Stimulated activated CD4-positive, alpha-beta T cell treated with anti-CD3 and anti-CD28 coated beads, Interleukin-12 subunit alpha, Interleukin-12 subunit beta, amount 100 ng/mL, for 24 hours (primary cell): ENCODE measurements at places on chromosomes 12 and 14.

DNA sequence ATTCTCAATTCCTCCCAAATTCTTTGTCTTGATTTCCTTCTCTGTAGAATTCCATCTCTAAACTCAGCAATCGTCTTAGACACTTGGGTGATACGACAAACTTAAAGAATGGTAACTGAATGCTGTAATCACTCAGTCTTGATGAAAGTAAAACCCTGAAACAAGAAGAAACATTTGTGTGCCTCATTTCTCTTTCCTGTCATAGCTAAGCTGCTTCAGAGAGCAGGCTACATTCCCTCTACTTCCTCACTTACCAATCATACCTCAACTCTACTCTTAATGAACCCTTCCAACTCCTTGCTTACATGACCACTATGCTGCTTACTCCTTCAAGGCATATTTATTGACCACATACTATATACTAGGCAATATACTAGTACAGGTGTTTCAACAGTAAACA, 8.3 kb downstream of the MAP4K5 start:
- DNase-seq = no peak

- no peak for DNase-seq
Measured at GRCh38 chr12:6524648-6525047, 9.7 kb upstream of the GAPDH start.

DNA sequence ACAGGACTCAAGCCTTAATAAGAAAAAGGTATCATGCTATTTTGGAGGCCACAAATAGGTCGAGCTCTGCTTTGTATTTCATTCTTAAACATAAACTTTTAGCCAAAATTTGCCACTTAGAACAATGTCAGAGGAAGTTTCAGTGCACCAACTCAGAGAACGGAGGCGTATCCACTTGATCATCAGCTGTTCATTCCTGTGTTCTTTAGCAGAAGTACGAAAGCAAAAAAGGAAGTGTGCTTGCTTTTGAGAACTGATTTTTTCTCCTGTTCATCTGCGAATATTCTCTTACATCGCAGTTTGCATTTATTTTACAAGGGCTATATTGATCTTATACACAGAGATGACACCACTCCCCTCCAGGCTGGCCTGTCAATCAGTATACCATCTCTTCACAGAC, 188.6 kb upstream of the SOX5 start:
- DNase-seq = no peak

- no peak for DNase-seq
Measured at GRCh38 chr12:29591140-29592020, 93.9 kb upstream of the OVCH1 start.

GRCh38 chr12:106892075-106892474, 63.6 kb upstream of the TMEM263 start:
- no peak for DNase-seq

DNA sequence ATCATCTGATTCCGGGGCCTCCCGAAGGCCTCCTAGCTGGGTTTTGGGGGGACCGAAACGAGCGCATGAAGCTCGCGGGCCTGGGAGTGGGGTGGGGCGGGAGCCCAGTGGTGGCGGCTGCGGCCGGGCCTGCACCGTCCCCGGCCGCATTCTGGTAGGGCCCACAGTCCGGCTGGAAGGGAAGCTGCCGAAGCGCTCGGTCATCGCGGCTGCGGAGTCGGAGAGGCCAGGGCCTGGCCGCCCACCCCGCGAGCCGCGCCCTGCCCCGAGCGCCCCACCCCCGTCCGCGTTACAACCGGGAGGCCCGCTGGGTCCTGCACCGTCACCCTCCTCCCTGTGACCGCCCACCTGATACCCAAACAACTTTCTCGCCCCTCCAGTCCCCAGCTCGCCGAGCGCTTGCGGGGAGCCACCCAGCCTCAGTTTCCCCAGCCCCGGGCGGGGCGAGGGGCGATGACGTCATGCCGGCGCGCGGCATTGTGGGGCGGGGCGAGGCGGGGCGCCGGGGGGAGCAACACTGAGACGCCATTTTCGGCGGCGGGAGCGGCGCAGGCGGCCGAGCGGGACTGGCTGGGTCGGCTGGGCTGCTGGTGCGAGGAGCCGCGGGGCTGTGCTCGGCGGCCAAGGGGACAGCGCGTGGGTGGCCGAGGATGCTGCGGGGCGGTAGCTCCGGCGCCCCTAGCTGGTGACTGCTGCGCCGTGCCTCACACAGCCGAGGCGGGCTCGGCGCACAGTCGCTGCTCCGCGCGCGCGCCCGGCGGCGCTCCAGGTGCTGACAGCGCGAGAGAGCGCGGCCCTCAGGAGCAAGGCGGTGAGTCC, at the start of gene KLC1:
Gene KLC1 (plus strand): TSS at position 528 of the 819 bp plus-strand sequence. CDS start 25,354 bp downstream, outside the sequence.
- DNase-seq = peak; percentile 83

- peak; percentile 22 for DNase-seq
Measured at GRCh38 chr12:89707703-89708564, 704 bp downstream of the ATP2B1 start.

GRCh38 chr12:113194971-113195391, 9.5 kb downstream of the RITA1 start:
- no peak for DNase-seq

- DNase-seq = no peak
Measured at GRCh38 chr14:61116369-61116768, 135.3 kb downstream of the SLC38A6 start.

- DNase-seq = no peak
Measured at GRCh38 chr12:62458626-62459025, 8.0 kb upstream of the MON2 start.

GRCh38 chr14:51004801-51005526, 60.7 kb upstream of the PYGL start:
- no peak for DNase-seq

DNA sequence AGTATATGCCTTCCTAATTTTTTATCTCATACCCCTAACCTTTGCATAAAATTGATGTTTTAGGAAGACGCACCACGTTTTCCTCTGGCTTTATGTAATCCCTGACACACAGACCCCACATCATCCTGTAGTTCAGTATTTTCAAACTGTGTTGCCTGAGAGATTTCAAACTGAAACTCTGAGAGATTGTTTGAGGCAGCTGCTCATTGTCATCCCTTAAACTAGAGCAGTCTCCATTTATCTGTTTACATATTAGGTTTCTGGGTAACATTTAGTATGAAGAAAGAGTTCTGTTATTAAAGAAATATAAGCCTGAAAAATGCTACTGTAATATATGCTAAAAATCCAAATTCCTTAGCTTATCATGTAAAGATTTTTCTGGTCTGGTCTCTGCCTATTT, 24.3 kb downstream of the MNAT1 start:
- no peak for DNase-seq

DNA sequence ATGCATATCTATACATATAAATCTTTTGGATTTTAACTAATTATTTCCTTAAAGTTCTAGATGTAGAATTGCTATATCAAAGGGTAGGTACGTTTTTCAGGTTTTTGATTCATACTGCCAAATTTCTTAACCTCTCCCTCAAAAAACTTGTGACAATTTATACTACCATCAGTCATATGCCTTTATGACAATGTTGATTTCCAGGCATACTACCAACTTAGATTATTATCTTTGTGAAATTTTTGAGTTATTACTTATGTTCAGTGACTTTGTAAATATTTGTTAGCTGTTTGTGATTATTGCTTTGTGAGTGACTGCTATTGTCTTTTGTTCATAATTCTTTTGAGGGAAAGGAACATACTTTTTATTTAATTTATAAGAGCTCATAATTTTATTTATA, 107.0 kb downstream of the SLC38A6 start:
- no peak for DNase-seq

DNA sequence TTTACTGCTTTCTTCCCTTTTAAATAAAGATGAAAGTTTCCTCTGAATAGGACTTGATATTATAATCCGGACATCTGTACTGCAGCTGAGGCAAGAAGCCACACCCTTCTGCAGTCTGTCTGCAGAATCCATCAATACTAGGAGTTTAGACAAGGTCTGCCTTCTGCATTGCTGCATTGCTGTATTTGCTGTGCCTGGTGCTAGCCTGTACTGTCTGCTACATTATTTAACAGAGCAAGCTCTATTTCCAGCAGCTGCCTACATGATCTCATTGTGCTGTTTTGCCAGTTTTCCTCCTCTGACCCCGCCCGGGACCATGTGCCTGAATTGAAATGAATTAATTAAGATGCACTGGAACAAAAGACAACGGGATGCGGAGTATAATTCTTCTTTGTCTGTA, 1.7 kb downstream of the TUBA1A start:
- DNase-seq = no peak

GRCh38 chr14:80323038-80323665, 111.8 kb upstream of the DIO2 start:
- DNase-seq = no peak

GRCh38 chr12:52300796-52301691, 9.7 kb upstream of the KRT81 start:
- DNase-seq = no peak

- no peak for DNase-seq
Measured at GRCh38 chr14:62053188-62053587, 291.0 kb downstream of the SNAPC1 start.

DNA sequence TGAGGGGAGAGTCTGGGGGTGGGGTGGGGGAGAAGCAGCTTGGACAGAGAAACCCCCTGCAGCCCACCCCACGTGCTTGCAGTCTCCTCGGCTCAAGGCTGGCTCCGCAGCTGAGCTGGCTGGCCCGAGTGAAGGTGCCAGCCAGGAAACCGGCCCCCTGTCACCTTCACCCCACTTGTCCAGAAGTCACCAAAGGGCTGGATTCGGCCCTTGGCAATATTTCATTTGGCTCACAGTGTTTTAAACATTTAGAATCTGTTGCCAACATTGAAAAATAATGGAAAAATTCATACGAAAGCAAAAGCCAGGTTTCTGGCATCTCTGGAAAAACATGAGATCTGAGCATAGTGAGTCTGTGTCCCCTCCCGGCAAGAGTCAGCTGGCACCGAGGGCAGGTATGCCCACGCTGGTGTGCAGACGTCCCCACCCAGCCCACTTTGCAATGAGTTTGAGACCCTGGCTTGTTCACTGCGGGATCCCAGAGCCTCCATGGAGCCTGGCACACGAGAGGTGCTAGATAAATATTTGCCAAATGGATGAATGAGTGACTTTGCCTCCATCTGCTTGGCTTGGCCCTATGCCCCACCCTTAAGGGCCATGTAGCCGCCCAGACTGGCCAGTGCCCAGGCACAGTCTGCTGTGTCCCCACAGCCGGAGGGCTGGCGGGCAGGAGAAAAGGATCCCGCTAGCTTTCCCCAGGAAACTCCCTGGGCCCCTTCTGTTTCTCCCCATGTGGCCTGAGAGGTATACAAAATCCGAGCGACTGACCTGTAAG, 18.2 kb downstream of the MSI1 start:
- no peak for DNase-seq

DNA sequence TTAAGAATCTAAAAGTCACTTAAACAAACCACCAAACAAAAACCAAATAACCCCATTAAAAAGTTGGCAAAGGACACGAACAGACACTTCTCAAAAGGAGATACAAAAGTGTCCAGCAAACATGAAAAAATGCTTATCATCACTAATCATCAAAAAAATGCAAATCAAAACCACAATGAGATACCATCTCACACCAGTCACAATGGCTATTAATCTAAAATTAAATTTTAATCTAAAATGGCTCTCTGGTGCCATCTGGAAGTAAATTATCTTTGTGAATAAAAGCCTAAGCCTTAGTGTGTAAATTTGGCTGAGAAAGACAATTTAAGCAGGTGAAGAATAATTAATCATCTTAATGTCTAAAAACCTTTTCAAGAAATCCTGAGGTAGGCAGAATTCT, 204.5 kb upstream of the PPFIA2 start:
- DNase-seq = no peak

DNA sequence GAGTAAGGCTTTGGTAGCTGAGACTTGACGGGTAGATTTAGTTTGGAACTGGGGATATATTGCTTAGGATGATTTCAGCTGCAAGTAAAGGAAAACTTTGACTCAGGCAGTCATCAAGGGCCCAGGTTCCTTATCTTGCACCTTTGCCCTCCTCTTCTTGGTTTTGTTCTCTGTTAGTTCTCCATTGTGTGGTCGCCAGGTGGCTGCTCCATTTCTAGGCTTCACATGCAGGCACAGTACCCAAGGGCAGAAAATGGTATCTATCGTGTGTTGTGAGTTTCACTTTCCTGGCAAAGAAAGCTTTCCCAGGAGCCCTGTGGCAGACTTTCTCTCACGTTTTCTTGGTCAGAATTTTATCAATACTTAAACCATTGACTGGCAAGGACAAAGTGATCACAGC, 50.8 kb downstream of the VRK1 start:
- no peak for DNase-seq

- no peak for DNase-seq
Measured at GRCh38 chr12:7145671-7146070, 15.5 kb downstream of the CLSTN3 start.

GRCh38 chr14:68495101-68496039, 297.5 kb downstream of the ZFP36L1 start:
- DNase-seq = no peak

DNA sequence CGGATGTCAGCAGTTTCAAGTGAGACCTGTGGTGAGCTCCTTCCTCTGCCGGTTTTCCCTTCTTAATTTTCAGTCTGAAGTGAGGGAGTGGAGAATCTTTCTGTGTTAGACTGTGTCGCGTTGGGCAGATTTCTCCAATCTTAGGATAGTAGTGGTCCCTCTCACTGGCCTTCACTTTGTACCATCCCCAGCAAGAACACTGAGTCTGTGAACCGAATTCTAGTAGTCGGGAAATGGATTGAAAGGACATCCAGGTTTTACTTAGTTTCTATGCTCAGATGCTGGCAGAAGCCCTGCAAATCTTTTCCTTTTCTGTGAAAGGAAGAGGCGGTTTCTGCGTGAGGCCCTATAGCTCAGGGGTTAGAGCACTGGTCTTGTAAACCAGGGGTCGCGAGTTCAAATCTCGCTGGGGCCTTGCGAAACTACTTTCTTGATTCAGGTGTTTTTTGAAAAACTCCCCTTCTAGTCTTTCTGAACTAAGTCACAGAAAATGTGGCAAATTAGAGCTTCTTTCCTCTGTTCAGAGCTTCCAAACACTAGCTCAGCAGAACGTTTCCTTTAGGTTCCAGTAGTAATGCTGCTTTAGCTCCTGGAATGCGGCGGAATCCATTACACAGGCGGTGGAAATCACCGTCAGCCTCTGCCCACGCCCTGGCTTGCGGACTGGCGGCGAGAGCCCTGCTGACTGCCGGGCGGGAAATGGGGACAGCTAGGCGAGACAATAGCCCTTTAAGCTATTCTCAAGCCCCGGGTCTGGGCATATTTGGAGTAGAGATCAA, 2.8 kb upstream of the RNASE4 start:
- peak; percentile 86 for DNase-seq

GRCh38 chr14:70812124-70812818, 3.0 kb upstream of the MAP3K9 start:
- no peak for DNase-seq
